ENCODE measurements at places on chromosomes 6 and 20.
A peak's percentile ranks its signal among the peaks of the same experiment; 100 is the strongest.

GRCh38 chr6:150169609-150170008, 26.8 kb downstream of the PPP1R14C start:
- no peak for DNase-seq

DNA sequence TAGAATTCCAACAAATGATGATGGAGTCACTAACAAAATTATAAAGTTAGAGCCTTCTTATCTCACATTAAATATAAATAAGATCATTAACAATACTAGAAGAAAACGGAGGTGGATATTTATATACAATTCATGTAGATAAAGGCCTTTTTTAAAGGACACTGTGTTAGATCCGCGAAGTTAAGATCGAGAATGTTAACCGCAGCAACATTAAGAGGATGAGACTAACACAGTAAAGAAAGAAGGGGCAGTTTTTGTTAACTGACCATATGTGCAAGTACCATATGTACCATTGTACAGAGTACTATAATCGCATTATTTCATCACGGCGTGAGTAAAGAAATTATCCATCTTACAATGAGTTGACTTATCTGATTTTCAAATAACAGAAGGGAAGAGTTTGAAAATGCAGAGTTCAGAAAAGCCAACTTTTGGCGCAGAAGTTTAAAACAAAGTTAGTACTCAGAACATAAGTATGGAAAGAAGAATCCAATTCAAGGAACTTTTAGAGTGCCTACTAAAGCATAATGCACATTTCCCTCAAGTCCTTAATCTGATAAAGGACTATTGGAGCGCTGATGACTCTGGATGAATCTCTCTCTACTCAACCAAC, 1.4 kb downstream of the FBXL4 start:
- no peak for DNase-seq

DNA sequence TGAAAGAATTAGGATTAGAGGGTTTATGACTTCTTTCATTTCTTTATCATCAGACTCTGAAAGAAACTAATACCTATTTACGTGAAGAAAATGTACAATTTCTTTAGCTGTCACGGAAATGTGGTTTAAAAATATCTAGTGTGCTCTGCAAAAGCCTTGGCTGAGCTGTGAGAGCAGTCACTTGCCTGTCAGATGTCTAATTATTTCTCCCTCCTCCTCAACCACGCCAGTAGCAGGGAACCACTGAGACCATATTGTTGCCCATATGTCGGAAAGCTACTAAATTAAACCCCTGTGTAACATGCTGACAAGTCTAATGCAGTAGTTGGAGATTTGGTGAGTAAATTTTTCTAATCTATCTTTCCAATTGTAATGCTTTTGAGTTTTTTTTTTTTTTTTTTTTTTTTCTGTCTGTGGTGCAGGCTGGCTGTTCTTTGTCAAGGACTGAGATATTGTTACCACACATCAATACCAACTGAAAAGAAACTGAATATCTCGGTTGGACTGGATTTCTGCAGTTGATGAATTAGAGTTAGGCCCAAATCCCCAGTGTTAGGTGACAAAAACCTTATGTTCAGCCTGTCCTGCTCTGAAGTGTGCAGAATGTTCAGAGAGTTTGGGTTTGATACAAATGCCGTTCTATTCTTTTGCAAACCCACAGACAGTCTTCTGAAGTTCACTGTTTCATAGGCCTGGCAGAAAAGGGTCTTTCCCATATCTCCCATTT, 302.9 kb upstream of the SYNCRIP start:
- DNase-seq, result no peak

- no peak for DNase-seq
These were observed 47.1 kb upstream of the TBC1D7 start for GRCh38 chr6:13375360-13375878.

DNA sequence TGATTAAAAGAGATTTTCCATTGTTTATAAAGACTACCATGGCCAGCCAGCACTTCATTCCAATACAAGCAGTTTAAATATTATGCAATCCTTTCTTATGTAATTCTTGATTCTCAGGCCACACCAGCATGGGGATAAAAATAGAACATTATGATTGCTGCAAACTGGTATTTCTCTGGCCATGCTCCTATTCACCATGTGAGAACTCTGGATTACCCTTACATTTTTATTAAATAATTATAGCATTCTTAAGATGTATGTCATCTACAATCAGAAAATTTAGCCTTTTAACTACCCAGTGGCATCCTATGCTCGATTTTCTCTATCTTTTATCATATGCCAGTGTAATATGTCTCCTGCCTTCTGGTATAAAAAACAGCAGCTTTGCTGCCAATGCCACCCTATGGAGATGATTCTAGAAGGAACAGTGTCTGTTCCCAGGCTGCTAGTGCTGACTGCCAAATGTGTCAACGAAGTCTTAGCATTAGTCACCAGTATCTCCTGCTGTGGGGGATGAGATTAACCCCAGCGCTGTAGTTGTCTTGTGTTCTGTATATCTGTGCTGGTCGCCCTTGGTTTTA, 501.4 kb downstream of the BCKDHB start:
- DNase-seq, result no peak

DNA sequence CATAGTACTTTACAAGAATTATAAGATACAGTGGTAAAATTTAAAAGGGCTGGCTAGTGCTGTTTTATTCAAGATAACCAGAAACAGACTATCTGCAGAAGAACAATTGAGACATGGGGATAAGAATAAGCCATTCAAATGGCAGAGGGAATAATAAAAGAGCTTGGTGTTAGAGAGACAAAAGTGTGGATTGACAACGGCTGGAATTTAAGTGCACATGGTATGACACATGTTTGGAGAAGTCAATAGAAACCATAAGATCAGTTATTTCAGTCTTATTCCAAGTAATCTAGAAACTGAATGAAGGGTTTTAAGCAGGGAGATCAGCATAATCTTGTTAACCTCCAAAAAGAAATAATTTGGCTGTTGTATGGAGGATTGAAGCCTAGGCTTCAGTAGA, 1205.5 kb upstream of the CITED2 start:
- no peak for DNase-seq

GRCh38 chr6:161348628-161348994, 74.8 kb upstream of the AGPAT4 start:
- DNase-seq, result no peak

DNA sequence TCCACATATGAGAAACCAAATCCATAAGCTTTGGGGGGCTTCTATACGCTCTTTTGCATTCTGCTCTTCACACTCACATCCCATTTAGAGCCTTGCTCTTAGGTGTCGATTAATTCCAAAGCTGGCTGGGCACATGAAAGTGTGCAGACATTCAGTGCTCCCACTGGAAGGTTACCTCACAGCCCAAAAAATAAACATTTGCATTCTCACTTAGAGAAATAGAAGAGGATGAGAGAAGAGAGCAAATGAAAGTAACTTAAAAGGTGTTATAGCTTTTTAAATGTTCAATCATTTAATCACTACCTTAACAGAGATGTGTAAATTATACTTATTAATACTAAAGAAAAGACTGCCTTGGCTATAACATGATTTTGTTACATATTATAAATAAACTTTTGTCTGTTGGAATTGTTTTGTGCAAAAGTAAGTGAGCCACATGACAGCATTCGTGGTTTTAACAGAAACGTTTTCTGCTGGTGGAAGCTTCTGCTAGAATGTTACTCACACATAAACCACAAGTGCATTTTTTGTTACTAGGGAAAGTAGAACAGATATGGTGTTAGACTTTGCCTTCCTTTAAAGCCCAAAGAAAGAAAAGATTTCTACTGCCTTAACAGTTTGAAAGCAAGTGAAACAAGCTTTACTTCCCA, 116.7 kb downstream of the SIM1 start:
- no peak for DNase-seq

DNA sequence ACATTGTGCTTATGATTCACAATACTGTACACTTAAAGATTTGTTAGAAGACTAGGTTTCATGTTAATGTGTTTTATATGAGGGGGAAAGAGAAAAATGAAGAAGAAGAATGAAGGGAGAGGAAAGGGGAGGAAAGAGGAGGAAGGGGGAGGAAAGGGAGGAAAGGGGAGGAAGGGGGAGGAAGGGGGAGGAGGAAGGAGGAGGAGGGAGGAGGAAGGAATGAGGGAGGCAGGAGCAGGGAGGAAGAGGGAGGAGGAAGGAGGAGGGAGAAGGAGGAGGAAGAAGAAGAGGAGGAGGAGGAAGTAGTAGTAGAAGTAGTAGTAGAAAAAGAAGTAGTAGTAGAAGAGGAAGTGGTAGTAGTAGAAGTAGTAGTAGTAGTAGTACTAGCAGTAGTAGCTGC, 70.6 kb downstream of the COL21A1 start:
- no peak for DNase-seq

DNA sequence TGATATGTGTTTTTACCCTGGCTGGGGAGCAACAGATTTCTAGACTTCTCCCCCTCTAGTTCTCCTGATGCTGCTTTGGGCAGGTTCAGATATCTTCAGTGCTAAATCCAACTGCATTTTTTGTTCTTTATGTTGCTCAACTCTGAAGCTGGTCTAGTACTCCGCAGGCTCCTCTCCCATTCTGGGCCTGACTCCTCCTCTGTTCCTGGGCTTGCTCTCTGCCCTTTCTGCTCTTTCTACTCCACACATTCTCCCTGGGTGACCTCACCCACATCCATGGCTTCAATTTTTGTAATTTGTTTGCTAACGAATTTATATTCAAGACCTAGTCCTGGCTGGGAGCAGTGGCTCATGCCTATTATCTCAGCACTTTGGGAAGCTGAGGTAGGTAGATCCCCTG, 6.4 kb downstream of the FYN start:
- DNase-seq, result no peak

GRCh38 chr6:10854922-10855632, 16.7 kb upstream of the MAK start:
- no peak for DNase-seq

GRCh38 chr6:20401205-20402091, at the start of gene E2F3:
Gene E2F3 (plus strand): TSS chr6:20401879. CDS start chr6:20402233, 354 bp downstream.
- peak; percentile 96 for DNase-seq

GRCh38 chr6:90463874-90464273, 123.0 kb downstream of the MAP3K7 start:
- DNase-seq, result no peak

- no peak for DNase-seq
These were observed 4.1 kb upstream of the ENPP5 start for GRCh38 chr6:46174904-46175303.

DNA sequence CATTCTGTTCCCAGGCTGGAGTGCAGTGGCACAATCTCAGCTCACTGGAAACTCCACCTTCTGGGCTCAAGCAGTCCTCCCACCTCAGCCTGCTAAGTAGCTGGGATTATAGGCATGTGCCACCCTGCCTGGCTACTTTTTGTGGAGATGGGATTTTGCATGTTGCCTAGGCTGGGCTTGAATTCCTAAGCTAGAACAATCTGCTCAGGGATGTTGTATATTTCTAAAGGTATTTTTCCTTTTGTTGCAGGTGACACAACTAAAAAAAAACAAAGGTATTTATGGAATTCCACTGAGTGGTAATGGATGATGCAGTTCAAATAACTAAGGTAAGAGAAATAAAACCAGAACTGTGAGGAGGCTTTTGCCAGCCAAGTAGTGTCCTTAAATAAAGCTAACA, 49.7 kb downstream of the PTPRA start:
- no peak for DNase-seq

DNA sequence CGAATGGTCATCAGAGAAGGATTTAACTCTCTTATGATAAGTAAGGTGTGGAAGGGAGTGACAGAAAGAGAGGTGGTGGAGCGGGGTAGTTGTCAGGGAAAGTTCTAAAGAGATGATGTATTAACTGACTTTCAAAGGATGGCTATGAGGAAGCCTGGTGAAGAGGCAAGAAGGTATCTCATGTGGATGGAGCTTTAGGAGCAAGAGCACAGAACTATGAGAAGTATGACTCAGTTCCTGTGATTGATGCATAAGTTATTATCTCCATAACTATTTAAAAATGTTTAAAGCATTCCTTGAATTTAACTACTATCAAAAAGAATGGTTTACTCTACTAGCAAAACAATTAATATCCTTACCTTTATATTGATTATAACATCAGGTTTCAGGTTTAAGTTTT, 28.8 kb downstream of the AK9 start:
- no peak for DNase-seq

GRCh38 chr6:107124934-107125348, 9.6 kb upstream of the BEND3 start:
- no peak for DNase-seq

DNA sequence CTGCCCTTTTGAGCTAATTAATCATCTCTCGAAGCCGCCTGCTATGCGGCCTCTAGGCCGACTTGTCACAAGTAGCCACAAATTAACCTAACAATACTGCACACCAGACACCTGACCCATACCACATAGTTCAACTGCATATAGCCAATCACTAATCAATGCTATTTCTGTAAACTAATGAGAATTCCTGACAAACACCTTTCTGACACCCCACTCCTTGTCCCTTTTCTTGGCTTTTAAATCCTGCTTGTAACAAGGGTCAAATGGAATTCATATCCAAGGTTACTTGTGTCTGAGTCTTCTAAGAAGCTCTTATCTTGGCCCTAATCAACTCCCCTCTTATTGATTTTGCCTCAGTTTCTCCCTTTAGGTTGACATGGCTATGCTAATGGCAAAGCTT, 366.1 kb downstream of the NRN1 start:
- no peak for DNase-seq

- DNase-seq, result no peak
These were observed 68.8 kb downstream of the GJA1 start for GRCh38 chr6:121504227-121504626.

- DNase-seq, result no peak
These were observed 30.4 kb downstream of the KIZ start for GRCh38 chr20:21156266-21156665.

GRCh38 chr6:147811913-147812629, 303.6 kb downstream of the SAMD5 start:
- no peak for DNase-seq

GRCh38 chr6:169722362-169723199, 1.7 kb downstream of the PHF10 start:
- DNase-seq, result peak; percentile 27

DNA sequence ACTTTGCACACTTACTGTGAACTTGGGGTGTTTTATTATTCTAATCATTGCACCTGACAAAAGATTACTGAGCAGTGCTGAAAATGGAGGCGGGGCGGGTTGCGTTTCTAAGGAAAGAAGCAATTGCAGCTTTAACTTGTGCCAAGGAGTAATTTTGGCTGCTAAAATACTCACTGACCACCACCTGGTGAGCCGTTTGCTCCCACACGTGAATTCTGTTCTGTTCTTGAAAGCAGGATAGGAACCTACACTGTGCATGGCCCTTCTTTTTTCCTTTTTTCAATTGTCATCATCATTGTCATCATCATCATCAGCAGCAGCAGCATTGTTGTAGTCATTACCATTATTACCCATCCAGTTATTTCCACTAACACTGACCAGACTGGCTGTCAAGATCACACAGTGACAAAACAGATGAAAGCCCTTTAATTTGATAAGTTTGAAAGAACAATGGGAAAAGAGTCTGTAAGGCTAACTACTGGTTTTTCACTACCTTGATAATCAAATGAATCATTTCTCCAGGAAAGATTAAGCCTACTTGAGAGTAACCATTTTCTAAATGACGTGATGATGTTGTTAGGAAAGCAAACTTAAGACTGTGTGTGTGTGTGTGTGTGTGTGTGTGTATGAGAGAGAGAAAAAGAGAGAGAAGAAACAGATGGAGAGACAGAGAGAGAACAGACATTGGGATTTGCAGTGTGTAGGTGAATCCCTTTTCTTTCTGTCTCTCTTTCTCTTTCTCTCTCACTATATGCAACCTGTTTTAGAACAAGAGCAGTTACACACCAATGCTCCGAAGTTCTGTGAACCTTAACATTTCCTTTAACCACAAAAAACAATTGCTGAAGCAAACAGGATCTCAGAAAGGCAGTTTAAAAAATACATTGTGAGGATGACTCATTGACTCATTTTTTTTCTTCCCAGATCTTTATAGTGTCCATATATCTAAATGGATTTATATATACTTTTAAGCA, 3.8 kb downstream of the RIPOR2 start:
- DNase-seq, result no peak

- DNase-seq, result no peak
These were observed 524 bp upstream of the NOL4L start for GRCh38 chr20:32585586-32586127.

Measured in activated CD8-positive, alpha-beta memory T cell treated with anti-CD3 and anti-CD28 coated beads for 48 hours (primary cell).